ENCODE measurements at places on chromosomes 12 and 14. TPM values are rescaled to one million over a fixed set of nuclear protein-coding genes. Genes with fewer than 3 reads are reported as not detected.

The NTN4 gene
- 0.11 TPM for polyA plus RNA-seq

The RNASE3 gene
- polyA plus RNA-seq, result not detected

The DLGAP5 gene
- 6.2 TPM for polyA plus RNA-seq

The ABCD4 gene
- polyA plus RNA-seq, result 37.0 TPM

The SERPINA3 gene
- polyA plus RNA-seq, result 0.25 TPM
